PC-9 (cell line): ENCODE measurements at places on chromosomes 7 and 10. TPM values are rescaled to one million over a fixed set of nuclear protein-coding genes. Genes with fewer than 3 reads are reported as not detected.

TDRD1 gene
- not detected in 2 replicates for total RNA-seq

CPA4 gene
- 4.2 and 9.8 TPM in 2 replicates for total RNA-seq

- peak; percentile 4 for DNase-seq
Measured at GRCh38 chr10:118584181-118584954, 11.1 kb downstream of the PRLHR start.

- DNase-seq: no peak
Measured at GRCh38 chr10:117152668-117153067, 14.6 kb upstream of the VAX1 start.

- DNase-seq: no peak
Measured at GRCh38 chr10:113187063-113187777, 237.2 kb downstream of the TCF7L2 start.

DNA sequence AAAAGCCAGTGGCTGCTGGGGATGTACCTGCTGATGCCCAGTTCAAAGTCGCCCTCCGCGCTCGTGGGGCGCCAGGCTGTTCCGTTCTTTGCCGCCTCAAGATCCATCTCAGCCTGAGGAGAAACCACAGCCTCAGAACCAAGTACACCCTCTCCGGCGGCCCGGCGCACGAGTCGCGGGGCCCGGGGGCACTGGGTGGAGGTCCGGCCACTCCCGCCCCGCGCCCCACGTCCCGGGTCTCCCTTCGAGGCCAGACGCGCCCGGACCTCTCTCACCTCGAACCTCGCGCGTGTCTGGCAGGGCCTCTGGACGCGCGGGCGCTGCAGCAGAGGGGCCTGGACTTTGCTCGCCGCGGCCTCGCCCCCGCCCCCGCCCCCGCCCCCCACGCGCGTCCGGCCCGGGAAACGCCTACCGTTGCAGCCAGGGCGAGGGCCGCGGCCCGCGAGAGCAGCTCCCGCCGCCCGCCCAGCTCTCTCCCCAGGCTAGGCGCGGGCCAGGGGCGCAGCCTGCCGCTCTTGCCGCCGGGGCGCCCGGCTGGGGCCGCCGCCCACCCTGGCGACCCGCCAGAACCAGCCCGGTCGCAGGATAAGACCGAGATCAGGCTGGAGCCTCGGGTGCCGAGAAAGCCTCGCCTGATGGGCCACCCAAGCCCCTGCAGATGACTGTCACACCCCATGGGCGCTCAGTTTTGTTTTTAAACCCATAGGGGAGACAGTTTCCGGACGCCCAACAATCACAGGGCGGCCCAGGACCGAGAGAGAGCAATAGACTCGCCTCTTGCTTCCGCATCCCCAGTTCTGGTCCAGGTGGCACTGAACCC lies at the start of gene ABCB4:
ABCB4 (minus strand) TSS at position 322 of the 820 bp plus-strand sequence; CDS start at position 107, 215 bp downstream.
- no peak for DNase-seq

GRCh38 chr10:22294694-22295093 lies 21.5 kb upstream of the COMMD3 start:
- DNase-seq: no peak

CFAP70 gene
- 3.1 and 4.1 TPM in 2 replicates for total RNA-seq

NPTX2 gene
- not detected in 2 replicates for total RNA-seq

DNA sequence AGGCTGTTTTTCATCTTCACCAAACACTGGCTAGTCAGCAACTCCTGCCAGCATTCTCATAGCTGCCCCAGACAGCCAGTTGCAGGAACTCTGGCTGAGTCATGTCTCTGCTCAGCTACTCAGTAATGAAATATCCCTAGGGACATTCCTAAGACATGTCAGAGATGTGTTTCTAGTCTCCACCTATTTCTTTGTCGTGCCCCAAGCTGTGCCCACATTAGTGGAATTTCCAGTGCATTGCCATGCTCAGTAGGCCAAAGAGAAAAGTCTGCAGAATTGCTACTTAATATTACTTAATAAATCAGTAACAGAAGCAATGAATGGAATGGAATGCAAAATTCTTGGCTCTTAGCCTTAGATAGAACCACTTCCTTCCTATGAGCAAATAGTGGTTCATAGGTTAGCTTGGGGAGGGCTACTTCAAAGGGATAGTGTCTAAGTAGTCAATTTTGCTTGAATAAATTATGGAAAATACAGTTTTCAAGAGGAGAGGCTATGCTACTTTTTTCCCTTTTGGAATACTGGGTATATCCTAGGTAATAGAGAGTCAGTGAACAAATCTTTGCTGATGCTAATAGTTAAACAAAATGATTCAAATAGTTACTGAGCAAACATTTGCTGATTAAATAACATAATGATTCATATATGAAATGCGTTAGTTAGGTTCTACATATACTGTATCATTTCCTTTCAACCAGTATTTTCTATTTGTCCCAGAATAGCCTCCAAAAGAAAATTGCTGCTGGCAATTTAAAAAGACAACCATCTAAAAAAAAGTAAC lies 23.6 kb upstream of the SEMA3C start:
- DNase-seq: peak; percentile 97
